ENCODE measurements at places on chromosomes 12 and 14.

DNA sequence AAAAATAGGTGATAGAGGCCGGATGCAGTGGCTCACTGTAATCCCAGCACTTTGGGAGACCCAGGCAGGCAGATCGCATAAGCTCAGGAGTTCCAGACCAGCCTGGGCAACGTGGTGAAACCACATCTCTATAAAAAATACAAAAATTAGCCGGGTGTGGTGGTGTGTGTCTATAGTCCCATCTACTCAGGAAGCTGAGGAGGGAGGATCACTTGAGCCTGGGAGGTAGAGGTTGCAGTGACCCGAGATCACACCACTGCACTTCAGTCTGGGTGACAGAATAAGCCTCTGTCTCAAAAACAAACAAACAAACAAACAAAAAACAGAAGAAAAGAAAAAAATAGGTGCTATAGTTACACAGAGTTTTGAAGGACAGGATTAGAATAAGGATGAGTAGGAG is 142.1 kb downstream of the SAMD4A start:
- DNase-seq: no peak

DNA sequence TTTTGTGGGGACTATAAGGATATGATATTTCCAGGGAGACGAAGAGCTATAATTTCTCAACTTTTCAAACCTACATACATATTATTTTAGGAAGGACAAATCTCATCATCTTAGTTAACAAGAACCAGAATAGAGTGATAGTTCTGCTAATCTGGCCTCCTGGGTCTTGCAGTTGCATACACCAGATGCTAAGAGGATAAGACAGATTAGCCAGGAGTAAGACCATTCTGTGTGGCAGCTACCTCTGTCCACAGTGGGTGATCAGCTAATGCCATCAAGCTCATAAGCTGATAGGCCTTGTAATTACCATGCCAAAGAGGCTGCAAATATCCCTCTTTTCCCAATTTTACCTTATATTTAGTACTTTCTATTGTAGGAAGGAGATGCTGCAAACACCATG is 776.8 kb downstream of the NRXN3 start:
- no peak for DNase-seq

DNA sequence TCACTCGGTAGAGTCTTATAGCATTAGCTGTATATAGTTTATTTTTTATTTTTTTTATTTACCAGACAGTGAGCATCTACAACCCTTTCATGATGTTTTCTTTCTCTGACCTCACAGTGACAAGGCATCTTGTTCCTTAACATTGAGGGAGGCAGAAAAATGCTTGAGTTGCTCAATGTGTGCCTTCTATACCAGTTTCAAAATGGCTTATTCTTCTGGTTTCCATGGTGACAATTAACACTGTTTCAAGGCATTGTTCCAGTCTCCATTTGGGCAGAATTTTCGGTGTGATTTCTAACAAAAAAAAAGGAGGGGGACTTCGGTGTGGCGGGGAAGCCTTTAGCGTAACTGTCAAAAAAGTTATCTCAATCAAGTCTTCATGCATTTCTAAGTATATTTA is 209.7 kb upstream of the NPAS3 start:
- DNase-seq: no peak

DNA sequence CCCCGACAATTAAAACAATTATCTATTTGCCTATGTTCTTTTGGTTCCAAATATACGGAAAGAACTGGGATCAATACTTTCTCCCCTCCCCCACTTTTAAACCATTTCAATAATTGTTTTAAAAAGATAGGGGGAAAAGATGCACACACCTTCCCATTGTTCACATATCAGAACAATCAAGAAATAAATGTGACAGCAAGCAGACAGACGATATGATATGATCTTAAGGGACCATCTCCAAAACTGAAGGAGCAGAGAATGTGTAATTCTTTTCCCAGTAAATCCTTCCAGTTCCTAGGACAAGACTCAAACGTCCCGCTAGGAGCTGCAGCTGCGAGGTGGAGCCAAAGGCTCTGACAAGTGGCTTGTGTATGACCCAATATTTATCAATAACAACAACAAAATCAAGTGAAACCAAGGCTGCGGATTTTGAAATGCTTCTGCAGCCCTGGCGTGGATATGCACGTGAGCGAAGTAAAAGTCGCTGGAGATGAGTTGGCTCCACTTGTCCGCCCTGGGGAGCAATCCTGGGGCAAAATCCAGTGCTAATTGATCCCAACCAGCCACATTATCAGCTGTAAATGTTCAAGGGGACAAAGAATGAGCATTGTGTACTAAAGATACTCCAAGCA is 8.2 kb upstream of the FOXG1 start:
- DNase-seq: no peak

- no peak for DNase-seq
Measured at GRCh38 chr14:53796734-53797133, 159.9 kb downstream of the BMP4 start.

DNA sequence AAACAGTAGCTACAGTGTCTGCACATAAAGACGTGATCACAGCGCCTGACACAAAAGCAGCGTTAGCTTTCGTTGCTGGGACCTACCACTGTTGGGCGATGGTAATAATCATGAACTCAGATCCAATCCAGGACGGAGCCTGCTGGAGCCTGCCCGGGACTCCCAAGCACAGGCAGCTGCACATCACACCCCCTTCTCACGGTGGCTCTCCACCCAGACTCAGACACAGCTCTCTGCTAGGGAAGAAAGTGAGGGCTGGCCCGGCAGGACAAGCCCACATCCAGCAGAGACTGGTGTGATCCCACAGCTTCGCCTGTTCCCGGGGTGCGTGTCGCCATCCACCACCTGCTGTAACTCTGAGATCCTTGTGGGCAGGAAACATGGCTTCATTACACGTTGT is 49.9 kb upstream of the FOXN3 start:
- no peak for DNase-seq

- DNase-seq: no peak
Measured at GRCh38 chr12:52178984-52179383, 12.8 kb downstream of the KRT80 start.

DNA sequence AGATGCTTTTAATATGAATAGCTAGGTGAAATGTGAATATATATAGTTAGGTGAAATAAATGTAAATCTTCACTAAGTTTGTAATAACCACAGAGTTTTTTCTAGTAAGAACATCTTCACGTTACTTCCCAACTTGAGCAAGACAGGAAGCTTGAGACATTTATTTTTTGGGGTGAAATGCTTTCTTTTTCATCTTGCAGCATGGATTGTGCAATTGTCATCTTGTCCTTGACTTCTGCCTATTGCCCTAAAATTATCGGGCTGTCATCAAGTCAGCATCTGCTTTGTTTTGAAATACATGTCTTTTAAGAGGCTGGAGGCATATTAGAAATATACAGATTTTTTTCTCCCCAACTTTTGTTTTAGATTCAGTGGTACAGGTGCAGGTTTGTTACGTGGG is 433.9 kb downstream of the PCNX1 start:
- DNase-seq: no peak

DNA sequence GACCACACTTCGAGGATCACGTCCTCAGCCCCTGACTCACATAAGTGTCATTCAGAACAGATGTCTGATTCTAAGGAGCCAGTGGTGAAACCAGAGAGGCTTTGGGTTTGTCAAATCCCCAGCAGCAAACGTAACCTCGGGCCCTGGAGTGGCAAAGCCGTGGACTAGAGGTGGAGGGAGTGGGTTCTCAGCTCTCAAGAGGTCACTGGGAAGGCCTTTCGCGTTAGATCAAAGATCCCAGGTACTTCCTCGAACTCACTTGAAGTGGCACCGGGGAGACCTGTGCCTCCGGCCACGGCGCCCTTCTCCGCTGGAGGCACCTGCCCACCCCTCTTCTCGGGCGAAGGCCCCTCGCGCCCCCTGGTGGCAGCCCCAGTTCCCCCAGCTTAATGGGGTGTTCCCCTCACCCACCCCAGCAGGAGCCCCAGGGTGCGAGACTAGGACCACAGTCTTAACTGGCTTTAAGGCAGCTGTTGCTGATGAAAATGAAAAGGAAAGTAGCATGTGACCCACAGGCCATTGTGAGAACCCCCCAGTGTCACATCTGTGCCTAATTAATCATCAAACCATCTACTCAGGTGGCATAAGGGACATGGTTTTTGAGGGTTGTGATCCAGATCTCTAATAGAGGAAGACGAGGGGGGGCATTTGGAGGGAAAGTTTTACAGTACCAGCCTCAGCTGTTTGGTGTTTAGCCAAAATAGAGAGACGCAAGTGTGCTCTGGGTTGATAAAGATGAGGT is 672 bp upstream of the ESR2 start:
- DNase-seq: peak; percentile 81

DNA sequence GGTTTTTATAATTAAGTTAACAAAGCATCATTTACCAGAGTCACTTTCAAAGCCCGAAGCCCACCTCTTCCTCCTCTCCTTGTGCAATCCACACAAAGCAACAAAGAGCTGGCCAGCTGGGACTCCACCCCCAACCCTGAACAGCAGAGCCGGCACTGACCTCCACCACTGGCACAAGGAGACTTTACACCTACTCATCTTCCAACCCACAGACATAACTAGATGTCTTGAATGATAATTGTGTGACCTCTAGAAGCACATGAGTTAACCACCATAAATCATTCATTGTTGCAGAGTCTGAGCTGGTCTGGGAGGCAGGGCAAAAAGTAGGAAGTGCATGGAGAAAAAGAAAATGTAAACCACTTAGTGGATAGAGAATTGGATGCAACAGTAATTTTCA is 72.2 kb downstream of the ST8SIA1 start:
- DNase-seq: no peak

GRCh38 chr14:68527329-68527851 is 265.5 kb downstream of the ZFP36L1 start:
- DNase-seq: no peak

DNA sequence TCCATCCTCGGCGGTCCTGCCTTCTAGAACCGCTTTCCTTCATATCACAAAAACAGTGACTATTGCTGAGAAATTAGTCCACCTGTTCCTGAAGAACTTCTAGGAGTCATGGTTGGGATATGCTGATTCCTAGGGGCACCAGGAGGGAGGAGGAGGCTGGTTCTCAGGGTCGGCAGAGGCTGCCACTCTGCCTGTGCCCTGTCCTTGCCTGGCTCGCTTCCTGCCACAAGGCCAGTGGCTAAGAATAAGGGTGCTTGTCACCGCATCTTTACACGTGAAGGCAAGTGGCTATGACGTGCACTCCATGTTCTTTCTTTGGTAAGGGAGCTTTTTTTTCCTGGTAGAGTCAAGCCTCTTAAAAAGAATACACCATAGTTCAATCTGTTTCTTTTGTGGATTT is 18.7 kb upstream of the DGLUCY start:
- DNase-seq: no peak

- no peak for DNase-seq
Measured at GRCh38 chr12:131673888-131674257, 37.0 kb upstream of the SFSWAP start.

- no peak for DNase-seq
Measured at GRCh38 chr12:42180990-42181596, 36.4 kb upstream of the GXYLT1 start.
